ENCODE measurements at places on chromosomes 6 and 20. TPM values are rescaled to one million over a fixed set of nuclear protein-coding genes. Genes with fewer than 3 reads are reported as not detected.

- peak; percentile 93 for DNase-seq
Observed at GRCh38 chr6:25302677-25303128, 23.5 kb downstream of the CARMIL1 start.

DNA sequence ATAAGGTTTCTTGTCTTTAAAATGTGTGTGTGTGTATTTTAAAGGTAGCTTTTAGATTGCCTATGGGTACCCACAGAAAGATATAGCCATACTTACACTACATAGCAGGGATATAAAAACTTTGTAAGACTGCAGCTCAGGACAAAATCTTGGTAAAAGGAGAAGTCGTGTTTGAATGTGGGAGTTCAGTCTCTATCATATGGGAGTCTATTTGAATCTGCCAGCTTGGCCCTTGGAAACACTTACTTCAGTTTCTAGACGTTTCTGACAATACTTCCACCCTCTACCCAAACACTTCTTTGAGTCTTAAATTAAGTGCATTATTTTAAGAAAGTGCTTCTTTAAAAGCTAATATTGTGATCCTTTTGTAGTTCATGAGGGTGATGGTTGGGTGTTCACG is 155.7 kb downstream of the CARMIL1 start:
- DNase-seq, result no peak

GRCh38 chr6:17349427-17349826 is 44.0 kb upstream of the CAP2 start:
- peak; percentile 34 for DNase-seq

GRCh38 chr6:42140756-42141602 is 1.4 kb downstream of the C6orf132 start:
- DNase-seq, result peak; percentile 75

- DNase-seq, result no peak
Observed at GRCh38 chr6:118353564-118353963, 194.5 kb upstream of the PLN start.

- DNase-seq, result peak; percentile 12
Observed at GRCh38 chr6:89323511-89323971, 8.4 kb upstream of the GABRR2 start.

- DNase-seq, result no peak
Observed at GRCh38 chr20:49672096-49672664, 41.5 kb downstream of the B4GALT5 start.

- no peak for DNase-seq
Observed at GRCh38 chr6:50966986-50967385, 148.3 kb downstream of the TFAP2B start.

- DNase-seq, result no peak
Observed at GRCh38 chr6:120493505-120493904, 840.8 kb downstream of the TBC1D32 start.

- peak; percentile 26 for DNase-seq
Observed at GRCh38 chr6:12048609-12049008, 36.5 kb downstream of the HIVEP1 start.

DNA sequence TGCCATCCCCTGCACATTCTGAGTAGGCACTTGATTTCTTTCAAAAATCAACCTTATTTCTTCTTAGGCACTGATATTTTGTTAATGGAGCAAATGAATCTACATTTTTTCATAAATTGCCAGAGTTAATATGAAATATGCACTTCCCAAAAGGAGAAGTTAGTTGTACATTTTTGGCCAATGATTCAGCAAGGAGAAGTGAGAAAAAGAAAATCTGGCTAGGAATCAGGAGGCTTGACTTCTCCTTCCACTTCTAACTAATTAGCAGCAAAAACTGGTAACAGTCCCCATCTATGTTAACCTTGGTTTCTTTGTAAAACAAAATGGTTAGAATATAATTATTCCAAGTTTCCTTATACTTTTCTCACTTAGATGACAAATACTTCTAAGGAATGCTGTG is 7.0 kb upstream of the DSE start:
- DNase-seq, result peak; percentile 63

DNA sequence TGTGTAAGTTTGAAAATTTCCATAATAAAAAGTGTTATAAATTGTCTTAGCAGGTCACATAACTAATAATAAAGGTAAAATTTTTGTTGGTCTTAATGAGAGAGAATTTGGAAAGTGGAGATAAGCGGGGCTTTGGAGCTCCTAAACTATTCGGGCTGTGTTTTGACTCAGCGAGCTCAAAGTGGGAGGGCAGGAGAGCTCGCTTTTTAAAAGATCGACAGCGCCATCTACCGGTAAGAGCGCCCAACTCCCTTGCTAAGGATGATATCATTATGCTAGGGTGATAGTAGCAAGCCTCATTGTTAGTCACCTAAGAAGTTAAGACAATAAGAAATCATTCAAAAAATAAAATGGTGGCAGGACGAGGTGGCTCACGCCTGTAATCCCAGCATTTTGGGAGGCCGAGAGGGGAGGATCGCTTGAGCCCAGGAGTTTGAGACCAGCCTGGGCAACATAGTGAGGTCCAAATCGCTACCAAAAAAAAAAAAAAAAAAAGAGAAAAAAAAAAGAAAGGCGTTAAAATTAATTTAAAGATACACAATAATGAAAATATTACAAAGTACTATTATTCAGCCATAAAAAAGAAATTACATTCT is 24.8 kb downstream of the C6orf15 start:
- peak; percentile 93 for DNase-seq

DNA sequence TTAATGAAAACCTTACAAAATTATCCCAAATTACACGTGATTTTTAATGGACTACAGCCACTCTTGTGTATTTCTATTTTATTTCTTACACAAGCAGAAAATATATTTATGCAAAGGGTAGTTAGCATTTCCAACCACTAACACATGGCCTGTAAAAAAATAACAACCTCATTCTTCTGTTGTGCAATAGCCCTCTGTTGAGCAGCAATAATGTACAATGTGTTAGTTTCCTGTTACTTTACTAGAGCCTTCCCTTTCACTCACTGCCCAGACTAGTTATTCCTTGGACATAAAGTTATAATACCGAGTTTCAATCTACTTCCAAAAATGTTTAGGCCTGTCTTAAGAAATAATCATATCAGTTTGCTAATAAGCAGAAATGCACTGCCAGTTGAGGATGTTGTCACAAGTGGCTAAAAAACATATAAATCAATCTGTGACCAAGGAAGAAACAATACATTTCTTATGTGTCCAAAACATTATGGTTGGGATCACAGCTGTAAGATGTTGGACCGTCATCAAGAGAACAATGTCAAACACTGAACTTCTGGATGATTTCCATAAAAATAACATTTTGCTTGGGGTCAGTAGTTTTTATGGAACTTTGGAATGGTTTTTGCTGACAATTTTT is 73.6 kb upstream of the RNF146 start:
- peak; percentile 81 for DNase-seq

- DNase-seq, result no peak
Observed at GRCh38 chr20:52763321-52763853, 208.8 kb upstream of the TSHZ2 start.

- DNase-seq, result no peak
Observed at GRCh38 chr20:3930265-3931206, 41.3 kb downstream of the PANK2 start.

DNA sequence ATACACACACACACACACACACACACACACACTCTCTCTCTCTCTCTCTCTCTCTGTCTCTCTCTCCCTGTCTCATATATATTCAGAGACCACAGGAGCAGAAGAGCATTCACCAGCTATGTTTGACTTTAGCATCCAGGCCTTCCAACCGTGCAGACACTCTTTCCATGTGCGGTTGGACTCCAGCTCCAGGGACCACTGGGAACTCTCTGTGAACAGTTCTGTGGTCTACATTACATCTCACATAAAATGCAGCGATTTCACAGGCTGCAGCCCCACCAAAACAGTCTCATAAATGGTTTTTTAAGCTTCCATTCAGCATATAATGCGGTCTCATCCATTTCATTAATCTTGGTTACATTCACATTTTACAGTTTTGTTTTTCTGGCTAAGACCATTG is 508.4 kb upstream of the SULF2 start:
- DNase-seq, result no peak

DNA sequence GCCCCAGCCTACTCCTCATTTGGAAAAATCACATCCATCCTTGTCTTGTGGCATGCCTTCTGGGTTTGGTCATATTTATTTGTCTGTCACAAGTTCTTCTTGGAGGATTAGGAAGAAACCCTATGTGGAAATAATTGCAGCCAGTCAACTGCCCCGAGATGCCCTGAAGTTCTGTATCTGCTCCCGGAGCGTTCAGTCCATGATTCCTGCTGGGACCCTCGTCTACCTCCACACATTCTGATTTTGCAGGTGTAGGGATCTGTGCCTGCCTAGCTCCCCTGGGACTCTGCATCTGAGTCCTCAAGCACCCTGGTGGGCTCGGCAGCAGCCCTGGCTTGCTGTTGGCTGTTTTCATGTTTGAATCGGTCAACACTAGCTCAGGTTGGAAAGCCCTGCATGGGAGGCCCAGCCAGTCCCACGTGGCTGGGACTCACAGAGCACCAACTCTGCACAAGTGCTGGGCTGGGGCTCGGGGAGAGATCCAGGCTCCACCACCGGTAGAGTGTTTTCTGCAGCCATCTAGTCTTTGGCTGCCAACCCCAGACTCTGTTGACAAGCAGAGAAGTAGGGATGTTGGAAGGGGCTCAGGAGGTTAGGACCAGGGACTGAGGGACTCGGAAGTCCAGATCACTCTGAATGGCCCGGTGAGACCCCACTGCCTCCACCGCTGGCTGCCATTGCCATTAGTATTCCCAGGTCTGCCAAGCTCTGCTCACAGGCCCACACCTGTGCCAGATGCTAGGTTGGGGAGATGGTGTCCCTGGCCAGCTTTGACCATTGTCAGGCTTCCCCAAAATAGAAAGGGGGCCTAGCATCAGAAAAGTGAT is 183.5 kb upstream of the CST7 start:
- DNase-seq, result no peak

GRCh38 chr6:6942091-6942490 is 165.7 kb upstream of the RREB1 start:
- no peak for DNase-seq

Gene HCK
- polyA plus RNA-seq, result not detected

Gene OLIG3
- polyA plus RNA-seq, result not detected

Gene UCKL1
- polyA plus RNA-seq, result 33.4 TPM

Gene KCNS1
- 0.99 TPM for polyA plus RNA-seq

Gene LRFN2
- polyA plus RNA-seq, result not detected

Gene CFAP61
- polyA plus RNA-seq, result not detected

Gene KIAA0408
- 1.1 TPM for polyA plus RNA-seq

Gene DEFB124
- polyA plus RNA-seq, result not detected

Gene LY6G6F
- not detected for polyA plus RNA-seq

Data from GM23248 (cell line).